ENCODE measurements at places on chromosomes 5 and 9.
A peak's percentile ranks its signal among the peaks of the same experiment; 100 is the strongest.

GRCh38 chr9:87734106-87734505 lies 8.2 kb downstream of the CTSL start:
- no peak for DNase-seq

DNA sequence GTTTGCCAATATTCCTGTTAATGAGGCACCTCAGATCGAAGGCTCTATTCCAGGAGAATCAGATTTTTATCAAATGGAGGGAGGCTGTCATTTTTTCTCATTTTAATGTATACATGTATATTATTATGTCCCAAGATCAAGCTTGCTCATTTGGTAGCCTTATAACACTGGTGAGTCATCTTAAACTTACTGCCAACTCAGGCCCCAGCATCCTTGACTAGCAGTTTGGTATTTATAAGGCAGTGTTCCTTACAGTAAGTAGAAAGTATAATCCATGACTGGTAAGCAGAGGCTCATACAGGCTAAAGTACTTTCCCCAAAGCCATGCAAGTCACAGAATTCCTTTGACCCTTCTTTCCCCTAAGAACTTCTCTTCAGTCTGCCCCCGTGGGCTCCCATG lies 90.7 kb upstream of the NR3C1 start:
- DNase-seq = no peak

- DNase-seq = peak; percentile 85
These were observed at the start of gene TRMT10B for GRCh38 chr9:37753489-37754190. TSS of gene TRMT10B (plus strand) at chr9:37753805. CDS start at chr9:37761932, 8,127 bp downstream.

DNA sequence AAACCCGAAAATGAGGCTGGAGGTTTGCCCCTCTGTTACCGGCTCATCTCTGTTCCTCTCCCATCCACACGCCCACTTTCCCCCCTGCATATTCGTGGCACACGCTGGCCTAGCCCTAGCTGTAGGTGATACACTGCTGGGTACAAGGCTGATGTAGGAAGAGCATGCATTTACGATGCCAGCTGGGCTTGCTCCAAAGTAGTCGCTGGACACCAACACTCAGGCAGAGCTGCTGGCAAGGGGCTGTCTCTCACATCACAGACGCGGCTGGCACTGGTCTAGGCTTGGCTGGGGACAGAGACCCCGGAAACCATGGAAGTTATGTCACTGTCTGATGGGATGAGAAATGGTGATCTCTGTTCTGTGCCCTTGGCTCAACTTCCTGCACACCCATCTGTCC lies 9.8 kb upstream of the PHYKPL start:
- DNase-seq = no peak

GRCh38 chr5:14870337-14871213 lies 1.0 kb downstream of the ANKH start:
- peak; percentile 58 for DNase-seq

GRCh38 chr5:51944500-51945125 lies 561.4 kb downstream of the ISL1 start:
- DNase-seq = no peak

GRCh38 chr5:5314626-5315025 lies 107.9 kb upstream of the ICE1 start:
- DNase-seq = no peak

GRCh38 chr5:68264024-68264956 lies 48.7 kb downstream of the PIK3R1 start:
- no peak for DNase-seq

DNA sequence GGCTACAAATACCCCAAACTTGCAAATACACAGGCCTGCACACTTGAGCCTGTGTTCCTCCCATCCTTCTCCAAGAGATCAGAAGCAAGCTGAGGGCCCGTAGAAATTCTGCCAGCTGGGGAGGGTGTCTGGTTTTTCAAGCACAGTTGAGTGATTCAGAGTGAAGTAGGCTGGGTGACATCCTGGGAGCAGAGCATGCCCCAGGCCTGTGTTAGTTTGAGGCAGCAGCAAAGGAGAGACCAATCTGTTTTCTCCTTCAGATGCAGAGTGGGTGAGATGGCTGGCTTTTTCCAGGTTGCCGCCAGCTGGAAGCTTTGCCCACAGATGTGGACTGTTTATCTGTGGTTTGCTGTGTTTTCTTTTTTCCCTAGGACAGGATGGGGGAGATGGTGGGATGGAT lies 63.1 kb downstream of the RCL1 start:
- no peak for DNase-seq

- no peak for DNase-seq
These were observed 8.9 kb downstream of the SLC9A3 start for GRCh38 chr5:515273-515836.

GRCh38 chr9:137403269-137403668 lies 19.7 kb downstream of the EXD3 start:
- no peak for DNase-seq

DNA sequence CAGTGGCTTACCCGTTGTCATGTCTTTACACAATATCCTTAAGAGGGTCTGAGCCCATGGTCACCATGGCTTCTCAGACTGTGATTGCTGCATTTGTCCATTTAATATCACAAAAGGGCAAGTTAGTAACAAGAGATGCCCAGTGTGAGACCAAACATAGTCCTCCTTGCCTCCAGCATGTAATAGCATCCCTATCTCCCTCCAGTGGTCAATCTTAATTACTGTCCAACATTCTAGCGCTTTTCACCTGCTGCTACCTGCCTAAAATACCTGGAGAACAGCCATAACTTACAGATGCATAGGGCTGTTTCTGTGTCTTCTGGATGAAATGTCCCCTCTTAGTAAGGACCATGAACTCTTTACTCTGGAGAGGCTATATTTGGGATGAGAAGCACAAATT lies 267.2 kb upstream of the DAB2 start:
- no peak for DNase-seq

- no peak for DNase-seq
These were observed 62.8 kb downstream of the MAP1B start for GRCh38 chr5:72170101-72170500.
